Aorta (tissue), 5 donors: ENCODE measurements at places on chromosomes 5 and 9. TPM values are rescaled to one million over a fixed set of nuclear protein-coding genes. Genes with fewer than 3 reads are reported as not detected.

- H3K36me3 ChIP-seq = no peaks in the 10 kb centered on the region
- DNase-seq = no peak
- no peaks in the 10 kb centered on the region for H3K27me3 ChIP-seq
- no peaks in the 10 kb centered on the region for H3K4me1 ChIP-seq
These were observed 28.7 kb upstream of the UBTD2 start for GRCh38 chr5:172312286-172312685.

DNA sequence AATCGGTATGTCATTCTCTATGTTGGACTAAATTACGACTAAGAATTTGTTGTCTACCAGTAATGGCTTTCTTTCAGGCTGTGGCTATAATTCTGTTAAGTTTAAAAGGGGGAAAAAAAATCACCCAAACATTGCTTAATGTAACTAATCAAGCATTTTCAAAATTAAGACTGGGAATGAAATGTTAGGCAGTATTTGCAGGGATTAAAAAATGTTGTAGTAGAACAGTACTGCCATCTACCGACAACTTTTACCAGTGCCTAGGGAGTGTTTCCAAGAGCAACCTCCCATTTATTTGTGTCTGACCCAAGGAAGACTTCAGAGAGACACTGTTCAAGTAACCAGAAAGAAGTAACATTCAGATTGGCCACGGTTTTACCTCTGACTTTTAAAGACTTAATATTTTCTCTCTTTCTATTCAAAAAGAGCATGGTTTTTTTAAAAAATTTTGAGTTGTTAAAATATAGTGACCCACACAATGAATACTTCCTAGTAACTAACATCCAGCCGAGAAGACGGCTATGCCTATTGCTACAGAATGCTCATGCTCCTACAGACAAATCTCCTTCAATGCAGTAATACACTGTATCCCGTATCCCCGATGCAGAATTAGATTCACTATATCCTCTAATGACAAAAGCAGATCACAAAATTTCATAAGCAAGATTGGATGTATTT is 92.4 kb downstream of the ARL15 start:
- no peak overlapping the region for H3K4me3 ChIP-seq
- peaks cover 1% of the 10 kb centered on the region for H3K4me1 ChIP-seq
- DNase-seq = no peak
- no peaks in the 10 kb centered on the region for H3K36me3 ChIP-seq
- H3K27ac ChIP-seq = no peak overlapping the region

DNA sequence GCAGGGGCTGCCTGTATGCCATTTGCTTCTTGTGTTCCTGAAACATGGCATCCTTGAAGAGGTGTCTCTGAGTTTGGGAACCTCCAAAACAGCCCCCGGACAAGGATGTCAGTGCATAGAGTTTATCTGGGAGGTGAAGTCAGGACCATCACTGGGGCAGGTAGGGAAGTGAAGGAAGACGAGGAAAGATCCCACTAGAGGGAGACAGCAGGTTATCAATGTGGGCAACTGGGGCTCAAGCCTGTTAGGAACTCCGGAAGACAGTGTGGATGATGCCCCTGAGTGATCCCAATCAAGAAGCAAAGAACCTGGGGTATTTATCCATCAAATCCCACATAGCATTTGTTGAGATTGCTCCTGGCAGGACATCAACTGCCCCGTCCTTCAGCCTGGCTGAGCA is 233.1 kb downstream of the AGTPBP1 start:
- H3K4me1 ChIP-seq = no peaks in the 10 kb centered on the region
- H3K27ac ChIP-seq = no peak overlapping the region
- H3K36me3 ChIP-seq = no peaks in the 10 kb centered on the region
- H3K27me3 ChIP-seq = no peaks in the 10 kb centered on the region

DNA sequence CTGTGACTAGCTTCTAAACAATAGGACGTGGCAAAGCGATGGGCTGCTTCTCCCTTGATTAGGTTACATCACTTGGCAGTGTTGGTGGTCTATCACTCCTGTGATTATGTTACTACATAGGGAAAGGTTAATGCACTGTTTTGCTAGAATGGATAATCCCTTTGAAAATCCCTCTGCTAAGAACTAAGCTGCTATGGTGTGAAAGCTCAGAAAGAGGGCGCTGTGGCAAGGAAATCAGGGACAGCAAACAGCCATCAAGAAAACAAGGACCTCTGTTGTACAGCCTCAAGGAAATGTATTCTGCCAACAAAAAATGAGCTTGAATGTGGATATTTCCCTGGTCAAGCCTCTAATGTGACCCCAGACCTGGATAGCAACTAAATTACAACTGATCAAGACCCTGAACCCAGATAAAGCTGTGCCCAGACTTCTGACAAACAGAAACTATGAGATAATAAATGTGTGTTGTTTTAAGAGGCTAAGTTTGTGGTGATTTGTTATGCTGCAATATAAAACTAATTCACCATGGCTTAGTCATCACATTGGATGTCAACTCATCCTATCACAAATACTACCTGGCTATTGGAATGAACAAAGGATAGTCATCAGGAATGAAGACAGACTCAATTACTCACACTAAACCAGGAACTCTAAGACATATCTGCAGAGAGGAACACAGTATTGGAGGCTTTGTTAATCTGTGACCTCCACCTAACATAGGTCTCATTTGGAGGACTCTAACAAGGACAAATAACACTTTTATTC is 1215.9 kb downstream of the EFNA5 start:
- H3K27ac ChIP-seq = no peak overlapping the region
- no peak for DNase-seq
- H3K27me3 ChIP-seq = no peaks in the 10 kb centered on the region
- no peaks in the 10 kb centered on the region for H3K36me3 ChIP-seq

GRCh38 chr5:146475190-146475780 is 28.2 kb downstream of the TCERG1 start:
- peaks cover 7% of the 10 kb centered on the region for H3K36me3 ChIP-seq
- H3K27ac ChIP-seq = no peak overlapping the region
- no peaks in the 10 kb centered on the region for H3K4me1 ChIP-seq
- H3K27me3 ChIP-seq = no peaks in the 10 kb centered on the region
- H3K4me3 ChIP-seq = no peak overlapping the region

- DNase-seq = no peak
- no peak overlapping the region for H3K27ac ChIP-seq
- no peaks in the 10 kb centered on the region for H3K36me3 ChIP-seq
- peaks cover 2% of the 10 kb centered on the region for H3K4me1 ChIP-seq
- H3K4me3 ChIP-seq = no peak overlapping the region
These were observed 57.9 kb downstream of the KIAA1958 start for GRCh38 chr9:112544477-112544876.

DNA sequence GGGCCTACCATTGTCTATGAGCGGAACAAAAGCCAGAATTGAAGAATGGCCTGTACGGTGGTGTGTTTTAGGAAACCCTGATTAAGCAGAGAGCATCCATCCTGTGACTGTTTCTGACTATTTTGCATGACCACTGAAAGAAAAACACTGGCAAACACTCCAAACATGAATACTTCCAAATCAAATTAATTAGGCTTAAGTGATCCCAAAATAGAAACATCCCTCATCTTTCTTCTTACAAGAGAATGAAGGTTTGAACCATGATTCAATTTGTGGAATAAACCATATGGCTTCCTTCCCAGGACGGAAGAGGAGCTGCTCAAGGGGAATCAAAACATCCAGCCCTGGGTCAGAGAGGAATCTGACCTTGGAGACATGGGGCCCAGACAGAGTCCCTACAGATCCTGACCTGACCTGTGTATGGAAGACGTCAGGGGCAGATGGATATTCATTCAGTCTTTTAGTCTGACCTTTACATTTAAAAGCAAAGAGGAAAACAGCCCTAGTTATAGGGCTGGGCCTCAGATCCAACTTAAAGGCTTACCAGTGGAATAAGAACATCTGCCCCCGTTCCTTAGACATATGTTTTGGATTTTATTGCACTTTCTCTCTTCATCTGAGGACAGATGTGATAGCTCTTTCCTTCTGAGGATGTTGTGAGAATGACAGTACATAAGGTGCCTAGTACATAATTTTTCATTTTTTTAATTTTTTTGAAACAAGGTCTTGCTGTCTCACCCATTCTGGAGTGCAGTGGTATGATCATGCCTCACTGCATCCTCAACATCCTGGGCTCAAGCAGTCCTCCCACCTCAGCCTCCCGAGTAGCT is 17.6 kb upstream of the RECK start:
- no peak for DNase-seq
- H3K27ac ChIP-seq = no peak overlapping the region
- H3K4me3 ChIP-seq = no peak overlapping the region
- no peaks in the 10 kb centered on the region for H3K36me3 ChIP-seq
- H3K4me1 ChIP-seq = no peaks in the 10 kb centered on the region

- H3K36me3 ChIP-seq = no peaks in the 10 kb centered on the region
- no peak for DNase-seq
- H3K4me3 ChIP-seq = no peak overlapping the region
- H3K4me1 ChIP-seq = no peaks in the 10 kb centered on the region
- no peaks in the 10 kb centered on the region for H3K27me3 ChIP-seq
These were observed 1.9 kb downstream of the SEMA4D start for GRCh38 chr9:89495824-89496560.

- no peaks in the 10 kb centered on the region for H3K4me1 ChIP-seq
- no peaks in the 10 kb centered on the region for H3K36me3 ChIP-seq
- no peaks in the 10 kb centered on the region for H3K27me3 ChIP-seq
- H3K4me3 ChIP-seq = no peak overlapping the region
These were observed 44.6 kb upstream of the SEMA4D start for GRCh38 chr9:89542401-89543021.

DNA sequence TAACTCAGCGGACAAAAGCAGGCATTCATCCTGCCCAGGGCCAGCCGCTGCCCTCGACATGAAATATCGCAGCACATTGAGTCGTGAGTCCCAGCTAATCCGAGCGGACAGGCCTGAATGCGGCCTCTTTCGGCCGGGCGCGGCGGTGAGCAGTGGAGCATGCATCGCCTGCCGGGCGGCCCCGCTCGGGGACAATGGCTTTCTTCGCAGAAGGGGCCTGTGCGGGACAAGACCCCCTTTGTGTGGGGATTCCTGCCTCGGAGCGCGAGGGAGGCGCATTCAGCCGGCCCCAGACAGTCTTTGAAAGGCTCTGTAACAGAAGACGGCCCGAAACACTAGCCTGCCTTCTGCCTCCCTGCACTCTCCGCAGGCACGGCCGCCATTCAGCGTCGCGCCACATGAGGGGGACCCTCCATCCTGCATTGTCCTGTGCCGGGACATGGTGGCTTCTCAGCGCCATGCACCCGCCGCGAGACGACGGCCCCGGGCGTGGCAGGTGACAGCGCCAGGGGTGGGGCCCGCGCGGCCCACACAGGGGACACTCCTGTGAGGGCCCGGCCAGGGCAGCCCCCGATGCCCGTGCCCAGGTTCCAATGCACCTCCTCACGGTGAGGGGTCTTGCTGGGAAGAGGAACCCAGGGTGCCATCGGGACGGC is 52.0 kb downstream of the EXD3 start:
- no peak overlapping the region for H3K4me3 ChIP-seq

- H3K4me3 ChIP-seq = no peak overlapping the region
- H3K27me3 ChIP-seq = no peaks in the 10 kb centered on the region
- no peaks in the 10 kb centered on the region for H3K36me3 ChIP-seq
- no peak overlapping the region for H3K27ac ChIP-seq
- DNase-seq = no peak
These were observed 39.8 kb upstream of the PTCH1 start for GRCh38 chr9:95556521-95556920.

Gene CTXN3
- polyA plus RNA-seq = not detected

Gene C1QTNF3
- polyA plus RNA-seq = not detected

Gene CDKN2B
- 5.3 TPM for polyA plus RNA-seq

Gene CD74
- polyA plus RNA-seq = 361 TPM

Gene PCDHA13
- not detected for polyA plus RNA-seq

Gene SPAAR
- polyA plus RNA-seq = not detected

Gene C9orf153
- polyA plus RNA-seq = not detected
